ENCODE measurements at places on chromosomes 7 and 10.

DNA sequence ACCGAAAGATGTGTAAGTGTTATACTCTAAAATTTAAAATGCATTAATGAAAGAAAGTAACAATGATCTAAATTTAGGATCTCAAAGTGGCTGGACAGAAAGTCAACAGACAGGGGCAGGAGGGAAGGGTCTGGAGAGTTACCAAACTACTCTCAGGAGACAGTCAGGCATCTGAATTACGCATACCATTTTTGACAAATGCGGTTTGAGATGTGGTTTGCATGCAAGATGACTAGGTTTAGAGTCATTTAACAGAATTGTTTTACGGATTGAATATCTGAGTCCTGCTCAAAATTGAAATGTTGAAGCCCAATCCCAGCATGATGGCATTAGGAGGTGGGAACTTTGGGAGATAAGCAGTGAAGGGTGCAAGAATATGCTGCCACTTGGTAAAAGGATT lies 314.1 kb downstream of the WDR11 start:
- no peak for DNase-seq
- no peaks in the 10 kb centered on the region for H3K4me1 ChIP-seq
- no peaks in the 10 kb centered on the region for H3K36me3 ChIP-seq
- H3K4me3 ChIP-seq: no peak overlapping the region
- no peak overlapping the region for H3K27ac ChIP-seq

GRCh38 chr7:37352974-37353948 lies 95.4 kb downstream of the ELMO1 start:
- H3K4me3 ChIP-seq: no peak overlapping the region
- H3K27me3 ChIP-seq: no peaks in the 10 kb centered on the region
- no peaks in the 10 kb centered on the region for H3K4me1 ChIP-seq

GRCh38 chr7:115066050-115066449 lies 144.2 kb downstream of the MDFIC start:
- no peaks in the 10 kb centered on the region for H3K36me3 ChIP-seq
- DNase-seq: no peak
- no peaks in the 10 kb centered on the region for H3K4me1 ChIP-seq
- no peak overlapping the region for H3K4me3 ChIP-seq
- H3K27me3 ChIP-seq: no peaks in the 10 kb centered on the region

- no peak overlapping the region for H3K4me3 ChIP-seq
- no peaks in the 10 kb centered on the region for H3K27me3 ChIP-seq
These were observed 154.2 kb downstream of the VWC2 start for GRCh38 chr7:49927631-49928030.

GRCh38 chr7:22230238-22230637 lies 126.7 kb downstream of the RAPGEF5 start:
- no peak for DNase-seq
- no peaks in the 10 kb centered on the region for H3K4me1 ChIP-seq
- H3K4me3 ChIP-seq: no peak overlapping the region
- H3K27ac ChIP-seq: no peak overlapping the region
- no peaks in the 10 kb centered on the region for H3K27me3 ChIP-seq

All from Caco-2 (cell line).